ENCODE measurements at places on chromosomes 3 and 15. TPM values are rescaled to one million over a fixed set of nuclear protein-coding genes. Genes with fewer than 3 reads are reported as not detected.

CCR9 gene
- total RNA-seq: not detected

ZNF662 gene
- not detected for total RNA-seq

SLC25A20 gene
- 19.3 TPM for total RNA-seq

CNTN3 gene
- total RNA-seq: 1.3 TPM

CISH gene
- 1.1 TPM for total RNA-seq
